ENCODE measurements at places on chromosomes 4 and X.

DNA sequence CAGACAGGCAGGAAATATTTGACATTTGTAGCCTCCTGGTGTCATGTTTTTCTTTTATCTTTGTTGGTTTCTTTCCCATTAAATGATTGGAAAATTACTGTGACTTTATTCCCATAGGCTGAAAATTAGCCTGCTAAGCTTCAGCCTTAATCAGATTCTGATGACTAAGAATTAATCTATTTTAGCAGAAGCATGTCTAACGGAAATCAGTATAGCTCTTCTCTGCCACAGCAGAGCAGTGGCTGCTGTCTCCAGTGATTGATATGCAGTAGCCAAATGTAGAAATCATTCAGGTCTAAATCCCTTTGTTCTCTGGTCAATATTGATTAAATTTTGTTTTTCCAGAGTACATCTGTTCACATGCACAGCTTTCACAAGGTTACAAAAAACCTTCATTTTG is 199.3 kb downstream of the GC start:
- no peak for DNase-seq

DNA sequence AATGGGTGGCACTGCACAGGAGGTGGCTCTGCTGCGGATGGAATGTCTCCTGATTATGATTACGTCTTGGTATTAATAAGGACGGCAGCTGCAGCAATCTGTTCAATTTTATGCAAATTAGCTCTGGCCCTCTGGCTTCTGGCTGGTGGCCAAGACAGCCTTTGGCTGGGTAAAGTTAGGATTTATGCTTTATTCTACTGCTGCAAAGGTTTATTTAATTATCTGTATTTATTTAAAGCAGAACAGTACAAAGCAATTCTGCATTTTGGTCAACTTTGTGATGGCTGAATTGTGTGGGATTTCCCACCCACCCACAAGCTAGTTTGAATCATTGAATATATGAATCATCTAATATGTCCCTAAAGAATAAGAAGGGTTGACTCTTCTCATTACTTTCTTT is 745.6 kb upstream of the FAM241A start:
- no peak for DNase-seq

DNA sequence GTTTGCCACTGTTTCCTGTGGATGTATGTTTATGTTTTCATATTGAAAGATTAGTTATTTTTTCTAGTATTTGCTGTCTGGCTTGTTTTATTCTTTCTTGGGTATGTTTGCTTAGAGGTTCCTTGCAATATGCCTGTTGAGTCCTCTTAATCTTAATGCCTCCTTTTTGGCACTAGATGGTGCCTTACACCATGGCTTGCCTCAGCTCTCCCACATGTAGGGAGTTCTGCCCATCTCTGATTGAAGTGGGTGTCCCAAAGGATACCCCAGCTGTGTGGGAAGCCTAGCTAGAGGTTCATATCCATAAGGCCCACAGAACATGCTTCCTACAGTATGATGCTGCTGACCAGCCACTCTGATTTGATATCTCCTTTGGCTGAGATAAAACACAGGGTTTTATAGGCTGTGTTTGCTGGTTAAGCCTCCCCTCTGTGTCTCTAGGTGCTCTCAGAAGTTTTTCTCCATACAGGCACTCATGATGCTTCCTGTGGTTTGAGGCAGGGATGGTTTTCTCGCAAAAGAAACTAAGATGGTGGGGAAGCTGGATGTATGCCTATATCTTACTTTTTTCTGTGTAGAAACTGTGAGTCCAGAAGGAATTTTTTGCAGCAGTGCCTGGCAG is 162.4 kb downstream of the ASB9 start:
- DNase-seq, result no peak

GRCh38 chr4:8685831-8686230 is 93.3 kb downstream of the CPZ start:
- DNase-seq, result no peak

GRCh38 chrX:42119076-42119475 is 195.7 kb upstream of the CASK start:
- no peak for DNase-seq
